H9 (cell line): ENCODE measurements at places on chromosomes 7 and 10.

DNA sequence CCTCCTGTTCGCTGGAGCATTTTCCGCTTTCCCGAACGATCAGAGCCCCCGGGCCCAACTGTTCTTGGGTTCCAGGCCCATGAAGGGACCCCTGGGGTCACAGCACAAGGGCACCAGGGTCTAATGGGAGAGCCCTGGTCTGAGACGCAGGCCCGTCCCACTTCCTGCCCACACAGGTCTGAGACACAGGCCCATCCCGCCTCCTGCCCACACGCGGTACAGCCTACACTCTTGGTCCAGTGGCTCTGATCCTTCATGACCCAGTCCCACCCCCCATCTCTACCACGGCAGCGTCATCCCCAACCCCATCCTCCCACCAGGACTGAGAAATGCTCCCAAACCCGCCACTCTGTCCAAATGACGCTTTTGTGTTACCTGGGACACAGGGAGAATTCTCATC, 38.7 kb upstream of the SAMD8 start:
- no peak for DNase-seq

DNA sequence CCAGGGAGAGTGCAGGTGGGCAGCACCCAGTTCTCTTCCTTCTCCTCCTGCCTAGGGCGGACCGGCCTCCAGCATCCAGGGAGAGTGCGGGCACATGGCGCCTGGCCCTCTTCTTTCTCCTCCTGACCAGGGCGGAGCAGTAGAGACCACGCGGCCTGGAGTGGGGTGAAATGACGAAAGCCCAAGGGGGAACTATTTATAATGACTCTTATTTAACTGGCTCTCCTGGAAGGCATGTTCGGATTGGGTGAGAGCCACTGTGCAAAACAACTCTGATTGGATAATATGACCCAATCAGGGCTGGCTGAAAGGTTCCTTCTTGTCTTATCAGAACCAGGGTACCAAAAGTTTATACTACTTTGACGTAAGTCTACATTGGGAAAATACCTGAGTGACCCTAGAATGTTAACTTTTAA, 63.1 kb downstream of the ZNF37A start:
- no peak for DNase-seq

DNA sequence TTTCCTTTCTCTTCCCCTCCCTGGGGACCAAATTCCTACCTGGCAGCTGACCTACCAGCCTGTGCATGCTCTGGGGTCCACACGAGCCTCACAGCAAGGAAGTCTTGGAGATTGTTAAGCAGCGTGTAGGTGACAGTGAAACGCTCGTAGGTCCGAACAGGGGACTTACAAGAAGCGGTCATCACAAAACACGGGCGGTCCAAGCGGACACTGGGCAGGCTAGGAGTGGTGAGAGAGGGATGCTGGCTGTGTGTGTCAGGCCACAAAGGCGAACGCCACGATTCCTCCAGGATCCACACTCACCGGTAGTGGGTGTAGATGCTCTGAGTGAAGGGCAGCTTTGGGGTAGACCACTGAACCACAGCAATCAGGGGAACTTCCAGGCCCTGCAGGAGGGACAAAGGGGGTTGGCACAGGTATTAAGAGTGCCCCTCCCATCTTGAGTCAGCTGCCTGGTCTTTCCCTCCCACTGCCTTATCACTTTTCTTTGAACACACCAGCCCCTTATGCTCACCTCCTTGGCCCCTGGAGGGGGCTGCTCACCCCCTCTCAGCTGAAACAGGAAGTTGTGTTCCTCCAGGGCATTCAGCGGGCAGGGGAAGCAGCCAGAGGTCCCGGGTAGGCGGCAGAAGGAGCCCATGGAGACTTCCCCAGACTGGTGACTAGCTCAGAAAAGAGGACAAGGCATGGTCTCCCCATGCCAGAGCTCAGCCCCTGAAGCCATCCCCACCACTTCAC, 2.0 kb downstream of the TRAPPC14 start:
- DNase-seq: no peak

GRCh38 chr7:96910486-96910885, 94.9 kb upstream of the DLX6 start:
- DNase-seq: no peak
